Stimulated activated CD8-positive, alpha-beta memory T cell treated with anti-CD3 and anti-CD28 coated beads, Interleukin-2, amount 100 ng/mL, for 1 hour (primary cell): ENCODE measurements at places on chromosomes 1 and 21.
A peak's percentile ranks its signal among the peaks of the same experiment; 100 is the strongest.

DNA sequence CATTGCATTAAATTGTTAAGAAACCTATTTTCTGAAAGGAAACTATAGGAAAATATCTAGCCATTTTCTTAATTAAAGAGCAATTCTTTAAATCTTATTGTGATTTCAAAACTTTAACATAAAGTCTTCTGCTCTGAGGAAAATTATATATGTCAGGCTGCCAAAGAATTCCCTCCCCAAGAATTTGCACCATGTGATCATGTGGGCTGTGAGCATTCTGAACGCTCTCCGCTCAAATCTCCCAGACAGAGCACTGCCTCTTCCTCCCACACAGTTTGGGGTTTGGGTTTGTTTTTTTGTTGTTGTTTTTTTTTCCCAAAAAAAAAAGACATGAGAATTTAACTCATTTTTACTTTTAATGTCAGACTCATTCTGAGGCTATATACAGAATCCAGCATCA is 155.9 kb upstream of the PALMD start:
- no peak for DNase-seq

- no peak for DNase-seq
Observed at GRCh38 chr1:236159704-236160539, 17.6 kb downstream of the GPR137B start.

GRCh38 chr1:78286686-78287085 is 204.1 kb upstream of the PTGFR start:
- no peak for DNase-seq

DNA sequence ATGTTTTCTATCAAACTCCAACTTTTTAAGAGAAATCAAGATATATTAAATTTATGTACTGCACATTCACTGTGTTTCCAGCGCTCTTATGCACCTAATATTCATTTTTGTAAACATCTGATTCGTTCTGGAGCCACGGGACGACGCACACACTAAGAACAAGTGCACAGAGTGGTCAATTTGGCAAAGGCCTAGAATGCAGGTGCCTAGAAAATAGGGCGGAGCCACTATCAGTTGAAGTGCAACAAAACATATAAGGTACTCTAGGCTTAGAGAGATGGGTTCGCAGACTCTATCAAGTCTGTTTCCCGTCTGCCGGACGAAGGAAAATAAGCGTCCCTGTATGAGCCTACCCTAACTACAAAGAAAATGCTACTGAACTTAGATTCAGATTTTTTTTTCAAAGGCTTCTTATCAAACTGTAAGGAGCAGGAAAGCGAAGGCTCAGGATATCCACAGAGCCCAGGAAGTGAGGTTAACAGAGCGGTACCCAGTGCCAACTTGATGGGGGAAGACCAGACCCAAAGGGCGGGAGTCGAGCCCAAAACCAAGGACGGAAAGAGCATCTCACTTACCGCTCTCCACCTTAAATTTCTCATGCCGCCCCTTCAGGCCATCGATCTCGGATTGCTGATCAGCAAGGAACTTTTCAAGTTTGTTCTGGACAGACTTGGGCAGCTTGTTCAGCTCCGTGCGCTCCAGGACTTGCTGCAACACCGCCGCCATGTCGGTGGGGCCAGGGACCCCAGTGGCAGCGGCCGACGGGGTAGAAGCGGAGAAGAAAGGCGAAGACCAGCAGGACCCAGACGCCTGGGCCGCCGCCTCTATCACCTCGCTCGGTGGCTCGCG is 526 bp downstream of the TPR start:
- DNase-seq, result peak; percentile 20

DNA sequence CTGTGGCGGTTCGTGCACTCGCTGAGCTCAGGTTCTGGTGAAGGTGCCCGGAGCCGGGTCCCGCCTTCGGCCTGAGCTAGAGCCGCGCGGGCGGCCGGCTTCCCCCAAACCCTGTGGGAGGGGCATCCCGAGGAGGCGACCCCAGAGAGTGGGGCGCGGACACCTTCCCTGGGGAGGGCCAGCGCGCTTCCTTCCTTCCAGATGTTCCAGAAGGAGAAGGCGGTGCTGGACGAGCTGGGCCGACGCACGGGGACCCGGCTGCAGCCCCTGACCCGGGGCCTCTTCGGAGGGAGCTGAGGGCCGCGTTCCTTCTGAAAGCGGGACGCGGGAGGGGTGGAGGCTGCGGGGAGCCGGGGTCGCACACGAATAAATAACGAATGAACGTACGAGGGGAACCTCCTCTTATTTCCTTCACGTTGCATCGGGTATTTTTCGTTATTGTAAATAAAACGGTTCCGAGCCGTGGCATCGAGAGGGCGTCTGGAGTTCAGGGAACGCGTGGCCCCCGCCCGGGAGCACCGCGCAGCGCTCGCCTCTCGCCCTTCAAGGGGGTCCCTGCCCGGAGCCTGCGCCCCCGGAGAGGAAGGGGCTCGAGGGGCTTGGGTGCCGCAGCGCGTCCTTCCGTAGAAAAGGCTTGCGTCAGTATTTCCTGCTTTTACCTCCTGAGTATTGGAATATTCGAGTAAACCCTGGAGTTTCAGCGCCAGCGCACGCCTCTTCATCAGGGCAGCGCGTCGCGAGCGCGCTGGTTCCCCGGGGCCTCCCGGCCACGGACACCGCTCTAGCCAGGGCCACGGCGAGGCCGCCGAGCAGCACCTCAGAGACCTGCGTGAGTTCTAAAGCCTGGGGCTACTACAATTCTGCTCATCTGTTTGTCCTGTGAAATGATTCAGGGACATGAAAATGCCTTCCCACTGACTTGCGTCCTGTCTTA is 11.5 kb downstream of the YBEY start:
- no peak for DNase-seq
